D341Med (cell line): ENCODE measurements at places on chromosomes 4 and X.

DNA sequence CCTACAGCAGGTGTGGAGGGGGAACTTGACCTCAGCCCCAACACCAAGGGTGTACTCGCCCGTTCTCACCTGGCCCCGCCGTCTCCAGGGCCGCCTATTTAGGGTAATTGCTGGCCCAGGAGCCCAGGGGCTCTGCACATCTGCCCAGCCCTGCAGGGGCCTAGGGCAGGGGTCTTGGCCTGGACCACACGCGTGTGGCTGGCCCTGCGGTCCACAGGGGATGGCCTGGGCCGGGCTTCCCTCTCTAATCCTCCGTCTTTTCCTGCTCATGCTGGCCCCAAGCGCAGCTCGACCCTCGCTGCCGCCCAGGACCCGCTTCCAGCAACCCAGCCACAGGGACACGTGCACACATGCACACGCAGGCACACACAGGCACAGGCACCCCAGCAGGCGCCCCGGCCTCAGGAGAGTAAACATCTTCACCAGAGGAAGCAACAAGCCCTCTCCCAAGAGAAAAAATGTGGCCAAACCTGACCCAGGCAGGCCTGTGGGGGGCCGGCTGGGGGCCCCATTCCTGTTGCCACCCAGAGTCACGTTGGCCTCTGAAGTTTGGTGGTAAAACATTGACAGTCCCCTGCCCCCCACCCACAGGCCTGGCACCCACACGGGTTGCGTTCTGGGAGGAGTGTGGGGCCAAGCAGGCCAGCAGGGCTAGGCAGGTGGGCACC lies 24.6 kb upstream of the FGFR3 start:
- DNase-seq, result no peak

- no peak for DNase-seq
These were observed 1290.1 kb downstream of the PCDH7 start for GRCh38 chr4:32010221-32010620.

DNA sequence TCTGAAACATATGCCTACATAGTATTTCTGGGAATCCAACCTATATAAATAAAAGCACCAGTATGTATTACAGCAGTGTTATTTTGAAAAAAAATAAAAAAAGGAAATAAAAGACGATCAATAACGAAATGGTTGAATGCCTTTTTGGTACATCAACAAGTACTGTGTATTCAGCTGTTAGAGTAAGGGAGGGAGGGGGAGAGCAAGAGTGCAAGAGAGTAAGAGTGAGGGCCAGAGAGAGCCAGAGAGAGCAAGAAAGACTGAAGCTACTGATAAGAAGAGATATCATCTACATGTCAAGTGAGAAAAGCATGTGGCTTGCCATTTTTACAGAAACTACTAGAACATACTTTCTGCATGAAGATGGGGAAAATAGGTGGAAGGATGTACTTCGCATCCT lies 1.8 kb downstream of the SPIN4 start:
- DNase-seq, result no peak

DNA sequence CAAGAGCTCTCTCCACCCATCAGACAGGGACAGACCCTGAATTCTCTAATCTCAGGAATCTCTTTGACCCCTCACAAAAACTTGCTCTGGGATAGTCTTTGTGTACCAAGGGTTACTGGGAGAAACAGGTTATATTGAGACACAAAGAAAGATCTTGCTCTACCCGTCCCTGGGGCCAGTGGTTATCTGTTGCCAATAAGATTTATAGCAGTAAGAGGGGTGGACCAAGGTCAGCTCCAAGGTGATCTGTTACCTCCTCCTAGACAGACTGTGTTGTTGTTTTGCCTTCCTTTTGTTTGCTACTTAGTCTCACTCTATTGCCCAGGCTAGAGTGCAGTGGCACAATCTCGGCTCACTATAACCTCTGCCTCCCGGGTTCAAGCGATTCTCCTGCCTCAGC lies 16.3 kb upstream of the ATP6AP2 start:
- no peak for DNase-seq

- DNase-seq, result no peak
These were observed 24.6 kb upstream of the NAP1L2 start for GRCh38 chrX:73239242-73239641.

GRCh38 chr4:159019356-159019755 lies 83.5 kb upstream of the RAPGEF2 start:
- DNase-seq, result no peak

DNA sequence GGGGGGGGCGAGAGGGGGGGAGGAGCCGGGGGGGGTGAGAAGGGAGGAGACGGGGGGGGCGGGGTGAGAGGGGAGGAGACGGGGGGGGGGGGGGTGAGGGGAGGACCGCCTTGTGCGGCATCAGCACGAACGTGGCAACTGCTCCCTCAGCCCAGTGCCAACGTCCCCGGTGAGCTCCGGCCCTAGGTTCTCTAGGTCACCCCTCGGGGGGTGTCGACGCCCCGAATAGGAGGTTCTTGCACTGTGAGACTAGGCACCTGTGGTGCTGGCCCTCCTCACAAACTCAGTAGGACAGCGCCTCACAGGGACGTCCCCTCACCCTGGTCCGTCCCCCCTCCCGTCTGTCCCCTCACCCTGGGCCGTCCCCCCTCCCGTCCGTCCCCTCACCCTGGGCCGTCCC lies 21.5 kb upstream of the GTPBP6 start:
- no peak for DNase-seq

- DNase-seq, result peak; percentile 35
These were observed 2.5 kb upstream of the RS1 start for GRCh38 chrX:18674417-18674787.

DNA sequence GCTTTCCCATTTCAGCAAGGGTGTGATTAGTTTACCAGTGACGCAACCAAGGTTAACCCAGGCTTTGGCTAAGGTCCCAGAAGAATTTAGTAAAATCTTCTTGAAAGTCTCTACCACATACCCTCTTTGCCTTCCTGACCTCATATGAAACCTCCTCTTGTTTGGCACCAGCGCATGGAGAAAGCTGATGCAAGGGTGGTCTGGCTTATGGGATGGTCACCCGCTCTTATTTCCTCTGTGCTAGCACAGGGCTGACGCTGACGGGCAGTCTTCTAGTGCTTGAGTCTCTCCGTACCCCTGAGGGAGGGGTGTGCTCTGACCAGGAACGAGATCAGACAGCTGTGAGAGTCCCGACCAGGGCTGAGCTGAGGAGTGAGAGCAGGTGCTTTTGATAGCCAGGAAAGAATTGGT lies 137.6 kb downstream of the TENM3 start:
- no peak for DNase-seq

GRCh38 chr4:5376015-5376414 lies 324.7 kb downstream of the STK32B start:
- DNase-seq, result no peak

- DNase-seq, result peak; percentile 48
These were observed 72.8 kb downstream of the GRXCR1 start for GRCh38 chr4:42965326-42965725.

GRCh38 chr4:25588206-25588605 lies 67.4 kb upstream of the SLC34A2 start:
- no peak for DNase-seq

- DNase-seq, result no peak
These were observed 13.0 kb upstream of the NDUFC1 start for GRCh38 chr4:139315221-139315675.

DNA sequence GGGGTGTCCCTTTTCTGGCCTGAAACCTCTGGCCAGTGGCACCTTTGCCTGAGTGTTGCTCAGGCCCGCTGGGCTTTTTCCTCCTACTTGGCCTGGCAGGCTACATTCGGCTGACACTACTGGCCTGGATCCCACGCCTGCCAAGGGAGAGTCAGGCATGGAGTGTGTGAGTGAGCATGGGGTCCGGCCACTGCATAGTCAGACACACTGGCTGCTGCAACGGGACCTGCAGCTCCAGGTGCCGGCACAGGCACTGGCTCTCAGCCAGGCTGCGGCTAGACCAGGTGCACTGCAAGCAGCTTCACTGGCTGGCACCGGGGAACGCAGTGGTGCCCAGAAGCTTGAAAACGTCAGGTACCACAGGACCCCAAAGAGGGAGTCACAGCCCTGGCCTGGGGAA lies 434.9 kb downstream of the ARHGAP24 start:
- DNase-seq, result no peak

- no peak for DNase-seq
These were observed 13.2 kb downstream of the CLNK start for GRCh38 chr4:10671366-10671765.

- no peak for DNase-seq
These were observed 54.1 kb downstream of the ATRX start for GRCh38 chrX:77731821-77732419.

DNA sequence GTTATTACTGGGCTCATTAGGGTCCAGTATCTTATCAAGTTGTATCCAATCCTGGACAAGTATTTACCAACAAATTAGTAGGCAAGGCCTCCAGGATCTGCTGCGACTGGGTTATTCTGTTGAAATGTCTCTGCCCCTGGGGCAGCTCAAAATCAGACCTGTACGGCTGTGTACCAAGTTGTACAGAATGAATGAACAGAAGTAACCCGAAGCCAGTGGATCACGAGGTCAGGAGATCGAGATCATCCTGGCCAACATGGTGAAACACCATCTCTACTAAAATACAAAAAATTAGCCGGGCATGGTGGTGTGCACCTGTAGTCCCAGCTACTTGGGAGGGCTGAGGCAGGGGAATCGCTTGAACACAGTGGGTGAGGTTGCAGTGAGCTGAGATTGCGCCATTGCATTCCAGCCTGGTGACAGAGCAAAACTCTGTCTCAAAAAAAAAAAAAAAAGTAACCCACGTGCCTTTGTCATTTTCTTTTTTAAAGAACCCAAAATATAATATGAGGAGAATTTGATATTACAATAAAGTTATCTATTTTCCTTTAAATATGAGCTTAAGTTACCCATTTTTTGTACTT lies 127.3 kb downstream of the CBR4 start:
- DNase-seq, result no peak

DNA sequence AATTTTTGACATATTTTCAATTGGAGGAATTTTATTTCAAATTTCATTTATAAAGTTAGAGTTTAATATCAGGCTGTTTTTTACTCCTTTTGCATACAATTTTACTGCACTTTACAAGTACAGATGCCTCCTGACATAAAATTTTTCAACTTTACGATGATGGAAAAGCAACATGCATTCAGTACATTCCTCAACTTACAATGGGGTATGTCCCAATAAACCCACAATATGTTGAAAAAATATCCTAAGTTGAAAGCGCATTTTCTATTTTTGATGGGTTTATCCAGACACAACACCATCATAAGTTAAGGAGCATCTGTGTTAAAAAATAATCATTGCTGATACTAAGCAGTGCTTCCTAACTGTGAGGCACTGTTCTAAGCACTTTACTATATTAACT lies 4.3 kb downstream of the KLHL5 start:
- DNase-seq, result no peak

GRCh38 chr4:41373221-41373620 lies 116.5 kb downstream of the UCHL1 start:
- DNase-seq, result no peak

- DNase-seq, result no peak
These were observed 12.2 kb downstream of the MTTP start for GRCh38 chr4:99586797-99587196.

- no peak for DNase-seq
These were observed 148.3 kb upstream of the DGKK start for GRCh38 chrX:50618788-50619558.

- DNase-seq, result no peak
These were observed 166.0 kb downstream of the FBXW7 start for GRCh38 chr4:152369902-152370295.

DNA sequence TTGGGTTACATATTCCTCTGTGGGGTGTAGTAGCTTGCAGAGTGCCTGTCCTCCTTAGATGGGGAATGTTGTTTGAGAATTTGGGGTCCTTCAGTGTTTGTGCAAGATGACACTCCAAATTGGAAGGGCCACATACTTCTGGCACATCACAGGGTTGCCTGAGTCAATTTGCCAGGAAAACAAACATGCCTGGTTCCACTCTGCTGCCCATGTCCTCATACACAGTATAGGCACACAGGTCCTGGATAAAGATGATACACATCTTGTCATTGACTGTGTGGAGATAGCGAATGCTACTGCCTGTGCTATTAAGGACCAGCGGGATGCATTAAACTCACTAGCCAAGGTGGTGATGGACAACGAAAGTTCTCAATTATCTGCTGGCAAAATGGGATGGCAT lies 11.2 kb upstream of the LAP3 start:
- no peak for DNase-seq

DNA sequence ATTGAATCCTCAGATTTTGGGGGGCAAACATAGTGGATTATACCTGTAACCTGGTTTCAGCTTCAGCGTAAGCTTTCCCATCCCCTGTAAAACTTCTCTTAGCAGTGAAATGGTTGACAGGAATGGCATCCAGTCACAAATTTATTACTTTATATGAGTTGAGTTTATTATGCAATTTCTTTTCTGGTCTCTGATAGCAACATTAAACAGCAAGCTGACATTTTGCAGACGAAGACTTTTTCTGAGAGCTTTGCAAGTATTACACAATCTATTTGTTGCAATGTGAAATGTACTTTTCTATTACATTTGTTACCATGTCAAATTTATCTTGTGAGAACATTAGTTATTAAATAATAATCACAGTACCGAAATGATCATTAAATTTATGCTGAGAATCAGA lies 60.6 kb downstream of the GSPT2 start:
- no peak for DNase-seq

DNA sequence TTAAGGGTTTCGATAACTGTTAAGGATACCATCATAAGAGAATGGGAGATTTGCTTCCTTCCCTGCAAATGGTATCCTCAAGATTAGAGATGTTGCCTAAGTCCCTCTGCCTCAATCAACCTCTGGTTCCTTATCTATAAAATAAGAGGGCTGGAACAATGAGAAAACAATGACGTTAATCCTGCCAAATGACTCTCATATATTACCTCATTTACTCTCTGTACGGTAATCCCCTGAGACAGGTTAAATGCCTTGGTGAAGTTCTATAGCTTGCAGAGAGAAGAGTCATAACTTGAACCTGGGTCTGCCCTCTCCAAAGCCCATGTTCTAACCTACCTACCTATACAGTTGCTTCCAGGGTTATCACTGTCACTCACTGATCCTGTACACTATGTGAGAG lies 100.2 kb upstream of the OTUD4 start:
- no peak for DNase-seq

GRCh38 chr4:105966051-105966450 lies 70.8 kb downstream of the NPNT start:
- DNase-seq, result no peak

- DNase-seq, result no peak
These were observed 1146.9 kb downstream of the PDHA2 start for GRCh38 chr4:96986816-96987215.

DNA sequence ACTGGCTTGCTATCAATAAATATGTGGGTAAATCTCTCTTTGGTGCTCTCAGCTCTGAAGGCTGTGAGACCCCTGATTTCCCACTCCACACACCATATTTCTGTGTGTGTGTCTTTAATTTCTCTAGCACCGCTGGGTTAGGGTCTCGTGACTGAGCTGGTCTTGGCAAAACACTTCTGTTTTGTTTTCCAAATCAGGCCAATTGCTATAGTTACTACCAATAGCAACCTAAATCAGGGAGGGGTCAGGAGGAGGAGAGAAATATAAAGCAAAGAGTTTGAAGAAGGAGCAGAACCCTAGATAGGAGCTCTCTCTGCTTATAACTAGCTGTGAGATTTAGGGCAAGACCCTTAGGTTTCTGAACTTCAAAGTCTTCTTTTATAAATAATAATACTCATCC lies 250.5 kb upstream of the IGFBP7 start:
- no peak for DNase-seq
